ENCODE measurements at places on chromosomes 11 and 22.
A peak's percentile ranks its signal among the peaks of the same experiment; 100 is the strongest.

DNA sequence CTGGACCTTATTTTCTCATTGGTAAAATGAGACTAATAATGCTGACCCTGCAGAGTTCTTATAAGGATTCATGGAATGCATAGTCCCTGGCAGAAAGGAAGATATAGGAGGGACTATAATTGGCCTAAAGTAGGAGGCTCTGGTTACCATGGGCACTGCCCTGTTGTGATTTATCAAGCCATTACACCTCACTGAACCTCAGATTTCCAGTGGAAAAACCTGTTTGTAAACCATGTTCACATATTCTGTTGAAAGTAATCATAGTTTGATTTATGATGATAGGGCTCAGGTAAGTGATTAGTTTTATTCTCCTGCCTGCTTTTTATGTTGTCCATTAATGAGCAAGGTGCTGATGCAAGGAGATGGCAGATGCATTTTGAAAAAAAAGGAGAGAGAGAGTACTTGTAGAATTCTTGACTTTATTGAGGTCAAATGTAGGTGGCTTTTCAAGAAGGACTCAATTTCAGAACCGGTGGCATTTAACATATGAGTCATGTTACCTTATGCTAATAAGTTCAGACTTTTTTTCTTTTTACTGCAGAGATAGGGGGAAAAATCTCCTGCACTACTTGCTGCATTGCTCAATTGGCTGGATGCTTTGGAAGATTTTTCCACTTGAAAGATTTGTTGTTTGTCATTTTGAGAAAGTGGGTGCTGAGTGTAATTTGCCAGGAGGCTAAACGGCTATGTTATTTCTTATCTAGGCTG lies 14.6 kb downstream of the NF2 start:
- DNase-seq: no peak

- DNase-seq: no peak
Measured at GRCh38 chr22:36491155-36491554, 9.7 kb upstream of the TXN2 start.

GRCh38 chr22:32801537-32802236 lies at the start of gene TIMP3:
TSS of gene TIMP3 (plus strand) at chr22:32801705. CDS start at chr22:32802002, 297 bp downstream.
- peak; percentile 69 for DNase-seq

GRCh38 chr11:7050191-7050590 lies 29.9 kb downstream of the NLRP14 start:
- DNase-seq: no peak

DNA sequence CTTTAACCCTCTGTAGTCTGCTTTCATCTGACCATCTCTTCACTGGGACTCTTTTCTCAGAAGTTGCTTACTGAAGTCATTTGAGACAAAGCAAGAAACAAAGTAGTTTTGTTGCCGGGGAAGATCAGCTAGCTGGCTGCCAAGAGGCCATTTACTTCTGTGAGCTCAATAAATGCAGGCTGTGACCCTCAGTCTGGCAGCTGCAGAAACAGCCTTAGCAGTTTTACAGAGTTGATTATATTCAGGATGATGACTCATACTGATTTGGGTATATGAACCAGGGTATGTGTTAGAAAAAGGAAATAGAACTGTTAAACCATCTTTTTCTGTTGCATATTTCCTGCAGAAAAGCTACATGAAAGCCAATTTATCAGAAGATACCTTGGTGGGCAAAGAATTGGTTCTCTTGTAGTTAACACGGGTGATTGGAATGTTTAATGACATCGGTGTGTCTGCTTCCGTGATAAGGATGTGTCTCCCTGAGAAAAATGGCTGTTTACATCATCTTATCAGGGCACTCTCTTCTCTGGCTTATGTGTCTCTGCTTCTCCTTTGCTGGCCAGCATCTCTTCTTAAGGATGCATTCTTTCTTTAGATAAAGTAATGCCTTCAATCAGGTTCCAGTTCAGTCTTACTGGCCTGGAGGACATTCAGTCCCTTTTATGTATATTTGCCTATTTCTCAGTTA lies 18.5 kb downstream of the FIBIN start:
- peak; percentile 9 for DNase-seq

Data from neuronal stem cell (in vitro differentiated cells).